Fibroblast of skin of left biceps (primary cell): ENCODE measurements at places on chromosomes 7 and 10.

- DNase-seq = no peak
Measured at GRCh38 chr7:85018498-85018897, 168.4 kb downstream of the SEMA3D start.

DNA sequence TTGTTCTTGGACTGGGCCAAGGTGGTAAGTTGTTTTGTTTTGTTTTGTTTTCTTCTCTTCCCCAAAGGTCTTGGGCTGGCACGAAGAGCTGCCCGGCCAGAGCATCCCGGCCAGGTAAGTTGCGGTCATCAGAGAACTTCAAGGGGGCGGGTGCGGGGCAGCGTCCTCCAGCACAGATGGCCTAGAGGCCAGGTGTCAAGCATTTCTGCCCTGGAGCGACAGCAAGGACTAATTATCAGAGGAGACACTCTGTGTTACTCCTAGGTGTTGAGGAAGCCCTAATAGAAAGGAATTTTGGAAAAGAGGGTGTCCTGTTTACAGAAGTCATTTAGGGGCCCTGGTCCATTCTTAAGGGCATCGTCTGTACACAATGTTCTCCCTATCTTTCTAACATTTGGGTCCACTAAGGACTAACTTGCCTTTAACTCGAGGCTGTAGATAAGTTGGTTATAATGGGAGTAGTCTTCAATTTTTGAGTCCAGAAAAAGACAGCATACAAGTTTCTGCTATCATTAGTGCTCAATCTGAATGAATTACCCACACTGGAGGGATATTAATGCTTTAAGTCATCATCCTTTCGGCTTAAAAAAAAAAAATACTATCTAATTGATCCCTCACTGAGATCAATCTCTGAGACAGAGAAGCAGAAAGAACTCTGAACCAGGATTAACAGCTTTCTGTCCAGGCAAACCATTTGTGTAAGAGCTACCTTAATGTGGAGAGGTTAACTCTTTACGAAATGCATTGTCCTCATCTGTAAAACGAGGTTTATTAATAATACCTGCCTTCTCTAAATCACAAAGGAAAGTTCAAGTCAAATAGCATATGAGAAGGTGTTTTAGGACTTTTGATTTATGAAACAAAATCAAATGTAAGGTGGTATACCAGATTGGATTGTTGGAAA, 1.5 kb downstream of the ITGB8 start:
- DNase-seq = no peak

DNA sequence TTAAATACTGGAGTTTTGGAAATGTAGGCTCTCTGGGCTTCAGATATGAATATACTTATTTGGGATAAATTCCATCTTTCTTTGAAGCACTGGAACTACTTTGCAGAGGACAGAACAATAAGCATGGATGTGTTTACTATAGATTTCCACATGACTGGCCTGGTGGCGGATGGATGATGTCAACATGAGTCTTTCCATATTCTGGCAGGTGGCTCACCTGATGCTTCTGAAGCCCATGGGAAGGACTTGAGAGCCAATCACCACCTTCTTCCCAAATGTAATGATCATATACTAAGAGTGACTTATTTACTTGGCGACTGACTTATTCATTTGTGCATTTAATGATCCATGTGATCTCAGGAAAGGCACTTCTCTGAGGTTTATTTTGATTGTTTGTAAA, 110.5 kb downstream of the FANK1 start:
- no peak for DNase-seq

DNA sequence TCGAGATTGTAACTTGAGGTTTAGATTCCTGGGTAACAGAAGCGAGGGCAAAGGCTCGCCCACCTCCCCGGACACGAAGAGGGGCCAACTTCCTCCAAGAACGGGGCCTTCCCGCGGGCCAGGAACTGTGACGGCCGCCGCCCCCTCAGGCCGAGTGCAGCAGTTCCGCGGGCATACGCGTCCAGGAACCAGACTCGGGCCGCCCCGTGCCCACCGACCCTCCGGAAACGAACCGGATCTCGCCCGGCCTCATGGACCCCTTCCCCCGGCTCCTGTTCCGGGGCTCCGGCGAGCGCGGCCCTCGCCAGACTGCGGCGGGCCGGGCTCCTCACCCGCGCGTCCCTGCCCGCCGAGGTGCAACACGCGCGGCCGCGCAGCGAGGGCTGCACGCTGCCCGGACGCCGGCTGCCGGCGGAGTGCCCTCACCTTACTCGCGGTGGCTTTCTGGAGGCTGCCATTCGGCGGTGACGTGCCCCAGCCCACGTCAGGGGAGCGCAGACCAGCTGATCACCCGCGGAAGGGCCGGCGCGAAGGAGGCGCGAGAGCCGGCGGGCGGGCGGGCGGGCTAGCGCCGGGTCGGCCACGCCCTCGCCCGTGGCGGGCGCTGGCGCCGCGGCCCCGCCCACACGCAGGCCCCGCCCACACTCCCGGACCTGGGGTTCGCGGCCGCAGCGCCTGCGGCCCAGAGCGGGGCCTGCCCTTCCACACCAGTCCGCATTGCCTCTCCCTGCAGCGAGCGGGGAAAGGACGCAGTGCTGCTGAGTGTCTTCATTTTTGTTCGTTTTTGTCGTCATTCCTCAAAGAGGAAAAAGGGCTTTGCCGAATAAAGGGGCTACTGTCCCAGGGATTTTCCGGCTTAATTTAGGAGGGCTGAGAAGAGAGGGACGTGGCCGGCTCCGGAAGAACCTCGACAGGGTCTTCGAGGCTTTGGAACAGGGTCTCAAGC, at the start of gene XPNPEP1:
Gene XPNPEP1 (minus strand): TSS at position 536 of the 946 bp plus-strand sequence. CDS start 78 bp downstream, at position 458.
- DNase-seq = peak; percentile 62

DNA sequence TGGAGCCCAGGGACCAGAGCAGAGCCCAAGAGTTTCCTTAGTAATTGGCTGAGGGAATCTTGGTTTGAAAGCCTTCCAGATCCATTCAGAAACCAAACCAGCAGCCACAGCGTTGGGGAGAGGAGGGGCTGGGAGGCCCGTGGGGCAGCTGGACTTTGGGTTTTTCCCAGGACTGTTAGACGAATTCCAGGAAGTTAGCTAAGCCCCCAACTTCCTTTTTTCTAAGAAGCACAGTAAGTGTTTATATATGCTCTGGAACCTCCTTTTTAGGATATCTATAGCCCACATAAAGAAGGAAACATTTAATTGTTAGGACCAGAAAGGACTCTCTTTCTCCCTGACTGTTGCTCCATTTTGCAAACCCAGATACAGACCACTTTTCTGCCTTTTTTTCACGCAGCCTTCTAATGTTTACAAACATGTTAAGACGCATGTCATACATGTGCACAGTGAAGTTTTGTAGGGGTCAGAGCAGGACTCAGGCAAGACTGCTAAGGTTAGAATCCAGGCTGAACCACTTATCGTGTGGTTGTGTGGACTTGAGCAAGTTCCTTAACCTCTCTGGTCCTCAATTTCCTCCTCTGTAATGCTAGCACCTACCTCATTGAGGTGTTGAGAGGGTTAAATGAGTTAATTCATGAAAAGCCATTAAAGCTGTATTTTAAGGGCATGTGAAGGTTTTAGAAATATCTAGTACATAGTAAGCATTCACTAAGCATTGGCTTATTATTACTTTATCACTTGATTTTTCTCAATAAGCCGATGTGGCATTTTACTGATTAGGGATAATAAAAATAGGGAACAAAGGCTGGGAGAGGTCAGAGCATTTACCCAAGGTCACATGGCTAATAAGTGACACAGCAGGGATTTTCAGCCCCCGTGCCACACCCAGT, 42.4 kb downstream of the TBATA start:
- peak; percentile 61 for DNase-seq

DNA sequence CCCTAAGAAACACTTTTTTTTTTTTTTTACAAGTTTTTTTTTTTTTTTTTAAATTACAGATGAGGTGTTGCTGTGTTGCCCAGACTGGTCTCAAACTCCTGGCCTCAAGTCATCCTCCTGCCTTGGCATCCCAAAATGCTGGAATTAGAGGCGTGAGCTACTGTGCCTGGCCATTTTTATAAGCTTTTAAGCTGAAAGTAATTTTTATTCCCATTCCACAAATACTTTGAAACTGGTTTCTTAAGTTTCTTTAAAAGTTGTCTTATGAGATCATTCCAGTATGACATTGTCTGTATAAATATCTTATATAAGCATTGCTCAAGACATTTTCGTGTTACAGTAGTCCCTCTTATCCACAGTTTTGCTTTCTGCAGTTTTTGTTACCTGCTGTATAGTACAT, 61.4 kb upstream of the CYP26C1 start:
- no peak for DNase-seq

DNA sequence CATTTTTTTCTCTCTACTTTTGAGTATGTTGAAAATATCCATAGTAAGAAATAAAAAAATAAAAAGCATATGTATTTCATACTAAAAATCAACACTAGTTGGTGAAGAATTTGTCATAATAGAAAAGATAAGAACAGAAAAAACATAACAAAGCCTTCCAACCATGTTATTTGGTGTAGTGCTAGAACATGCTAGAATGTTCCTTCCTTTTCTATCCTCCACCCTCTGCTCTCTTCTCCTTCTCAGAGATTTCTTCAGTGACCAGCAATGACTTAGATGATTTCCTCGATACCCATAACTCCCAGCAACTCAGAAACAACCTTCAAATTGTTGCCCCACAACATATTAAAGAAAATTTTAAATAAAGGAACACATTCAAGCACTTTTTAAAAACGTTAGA, 2.6 kb downstream of the ZC3HAV1 start:
- DNase-seq = no peak

- DNase-seq = no peak
Measured at GRCh38 chr7:24820730-24821044, 63.4 kb upstream of the GSDME start.

GRCh38 chr10:60517805-60518204, 128.1 kb upstream of the ANK3 start:
- no peak for DNase-seq

- DNase-seq = no peak
Measured at GRCh38 chr7:41103331-41103730, 599.6 kb downstream of the INHBA start.

- no peak for DNase-seq
Measured at GRCh38 chr7:155124706-155125105, 54.6 kb downstream of the HTR5A start.

DNA sequence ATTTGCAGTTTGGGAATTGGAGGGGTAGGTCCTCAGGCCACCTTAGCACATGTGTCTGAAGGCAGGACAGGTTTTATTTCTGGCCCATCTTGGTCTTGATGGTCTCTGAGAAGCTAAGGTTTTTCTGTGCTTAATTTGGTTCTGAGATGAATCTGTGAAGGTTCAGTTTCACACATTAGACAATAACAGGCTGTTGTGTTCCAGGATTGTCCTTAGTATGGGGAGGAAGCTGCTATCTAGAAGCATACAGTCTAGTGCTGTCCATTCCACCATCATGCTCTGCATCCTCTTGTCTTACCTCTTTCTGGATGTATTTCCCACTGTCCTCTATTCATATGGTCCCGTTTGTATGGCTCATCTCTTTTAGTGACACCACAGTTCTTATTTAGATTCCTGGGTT, 7.1 kb downstream of the UBE2D1 start:
- no peak for DNase-seq

DNA sequence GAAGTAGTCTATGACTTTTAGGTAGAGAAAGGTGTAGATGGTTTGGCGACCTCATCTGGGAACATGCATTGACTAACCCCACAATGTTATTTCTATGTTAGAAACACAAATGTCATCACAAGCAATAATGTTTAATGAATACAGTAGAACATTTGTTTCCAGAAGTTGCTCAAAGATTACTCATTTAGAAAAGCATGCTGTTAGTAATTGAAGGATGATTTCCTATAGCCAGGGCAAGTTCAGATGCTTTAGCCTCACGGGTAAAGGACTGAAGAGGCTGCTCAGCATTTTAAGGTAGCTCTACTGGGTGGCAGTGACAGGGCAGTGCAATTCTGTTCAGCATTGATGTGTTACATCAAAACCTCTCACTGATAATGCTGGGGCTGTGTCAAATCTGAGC, 199.3 kb upstream of the FZD1 start:
- no peak for DNase-seq

- no peak for DNase-seq
Measured at GRCh38 chr10:120480065-120480600, 23.1 kb downstream of the PLPP4 start.

GRCh38 chr10:86553213-86553612, 31.6 kb upstream of the WAPL start:
- no peak for DNase-seq

GRCh38 chr10:6665847-6666246, 85.8 kb upstream of the PRKCQ start:
- no peak for DNase-seq

DNA sequence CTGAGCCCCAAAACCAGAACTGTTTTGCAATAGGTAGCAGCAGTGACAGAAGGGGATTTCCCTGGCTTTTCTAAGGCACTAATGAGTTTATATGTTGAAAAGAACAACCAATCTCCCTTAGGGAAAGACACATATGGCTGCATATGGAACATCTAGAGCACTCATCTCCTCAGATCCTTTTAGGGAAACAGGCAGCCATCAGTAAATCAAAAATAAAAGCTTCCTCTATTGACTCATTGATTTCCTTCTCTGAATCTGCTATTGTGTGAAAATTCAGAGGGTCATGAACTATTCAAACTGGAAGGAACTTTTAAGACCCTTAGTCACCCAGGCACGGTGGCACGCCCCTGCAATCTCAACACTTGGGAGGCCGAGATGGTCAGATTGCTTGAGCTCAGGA, 110.9 kb upstream of the NANOS1 start:
- DNase-seq = no peak

GRCh38 chr10:23157239-23157681, 34.9 kb upstream of the PTF1A start:
- no peak for DNase-seq

DNA sequence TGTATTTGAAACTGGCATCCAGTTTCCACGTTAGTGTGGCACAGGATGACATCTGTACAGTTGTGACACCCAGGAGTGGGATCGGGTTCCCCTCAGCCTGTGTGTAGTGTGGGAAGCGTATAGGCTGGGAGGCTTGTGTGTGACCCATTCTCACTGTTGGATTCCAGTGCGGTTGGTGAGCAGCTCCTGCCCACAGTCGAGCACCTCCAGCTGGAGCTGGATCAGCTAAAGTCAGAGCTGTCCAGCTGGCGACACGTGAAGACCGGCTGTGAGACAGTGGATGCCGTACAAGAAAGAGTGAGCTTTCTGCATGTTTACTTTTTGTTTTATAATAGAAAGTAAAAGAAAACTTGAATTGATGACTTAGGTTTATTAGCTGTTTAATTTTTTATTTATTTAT, 18.7 kb upstream of the GET4 start:
- DNase-seq = no peak

DNA sequence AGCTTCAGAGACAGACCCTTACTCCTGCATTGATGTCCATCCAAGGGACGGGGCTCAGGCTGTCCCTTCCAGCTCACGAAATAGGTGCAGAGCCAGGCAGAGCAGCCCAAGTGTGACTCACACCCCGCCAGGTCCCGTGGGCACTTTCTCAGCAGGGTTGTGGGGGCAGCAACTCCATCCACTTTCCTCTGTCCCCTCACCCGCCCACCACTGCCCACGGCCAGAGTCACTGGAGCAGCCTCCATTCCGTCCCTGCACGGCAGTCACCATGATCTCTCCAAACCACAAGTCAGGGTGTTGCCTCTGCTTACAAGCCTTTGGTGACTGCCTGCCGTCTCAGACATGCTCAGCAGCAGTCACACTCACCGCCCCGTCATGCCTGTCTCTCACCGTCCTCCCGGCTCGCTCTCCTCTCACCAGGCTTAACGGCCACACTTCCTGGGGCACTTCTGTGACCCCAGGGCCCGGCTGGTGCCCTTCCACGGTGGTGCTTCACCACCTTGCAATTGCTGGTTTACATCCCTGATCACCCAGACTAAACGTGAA, 39.3 kb downstream of the CALML3 start:
- no peak for DNase-seq
